ENCODE measurements at places on chromosomes 2 and 18.

GRCh38 chr2:120964819-120965218, 229.2 kb downstream of the GLI2 start:
- no peak for DNase-seq

- DNase-seq = no peak
Measured at GRCh38 chr2:50582164-50582563, 449.8 kb downstream of the NRXN1 start.

DNA sequence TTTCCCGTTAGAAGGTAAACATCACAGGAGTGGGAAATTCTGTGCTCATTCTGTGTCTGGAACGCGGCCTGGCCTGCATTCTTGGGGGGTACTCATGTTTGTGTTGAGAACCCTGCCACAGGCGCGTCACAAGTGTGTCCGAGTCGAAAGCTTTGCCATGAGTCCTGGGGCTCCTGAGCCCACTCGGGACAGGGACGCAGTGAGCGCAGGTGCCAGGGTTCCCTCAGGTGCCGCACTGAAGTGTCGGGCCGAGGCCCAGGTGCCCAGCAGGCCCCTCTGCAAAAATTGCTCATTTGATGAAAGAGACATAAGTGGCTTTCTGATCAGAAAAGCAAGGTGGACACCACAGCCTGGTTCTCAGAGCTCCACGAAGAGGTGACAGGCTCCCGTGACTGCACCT, 4.7 kb downstream of the D2HGDH start:
- no peak for DNase-seq

DNA sequence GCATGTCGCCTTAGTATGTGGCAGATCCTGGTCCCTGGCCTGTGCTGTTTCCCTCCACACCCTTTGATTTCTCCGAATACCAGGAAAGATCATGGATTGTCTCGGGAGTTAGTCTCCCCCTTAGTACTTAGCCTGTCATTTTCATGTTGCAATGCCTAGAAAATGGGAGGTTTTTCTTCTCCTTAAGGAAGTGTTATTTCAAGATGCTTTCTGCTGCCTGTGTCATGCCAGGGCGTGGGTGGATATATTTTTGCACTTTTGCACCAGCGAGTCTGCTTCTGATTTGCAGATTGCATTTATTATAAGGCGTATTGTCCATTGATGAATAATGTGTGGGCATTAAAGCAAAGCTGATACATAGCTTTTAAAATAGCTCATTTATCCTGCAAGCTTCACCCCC, 223.5 kb downstream of the NEDD4L start:
- no peak for DNase-seq

GRCh38 chr2:234978466-234979203, 26.8 kb downstream of the SH3BP4 start:
- DNase-seq = no peak

DNA sequence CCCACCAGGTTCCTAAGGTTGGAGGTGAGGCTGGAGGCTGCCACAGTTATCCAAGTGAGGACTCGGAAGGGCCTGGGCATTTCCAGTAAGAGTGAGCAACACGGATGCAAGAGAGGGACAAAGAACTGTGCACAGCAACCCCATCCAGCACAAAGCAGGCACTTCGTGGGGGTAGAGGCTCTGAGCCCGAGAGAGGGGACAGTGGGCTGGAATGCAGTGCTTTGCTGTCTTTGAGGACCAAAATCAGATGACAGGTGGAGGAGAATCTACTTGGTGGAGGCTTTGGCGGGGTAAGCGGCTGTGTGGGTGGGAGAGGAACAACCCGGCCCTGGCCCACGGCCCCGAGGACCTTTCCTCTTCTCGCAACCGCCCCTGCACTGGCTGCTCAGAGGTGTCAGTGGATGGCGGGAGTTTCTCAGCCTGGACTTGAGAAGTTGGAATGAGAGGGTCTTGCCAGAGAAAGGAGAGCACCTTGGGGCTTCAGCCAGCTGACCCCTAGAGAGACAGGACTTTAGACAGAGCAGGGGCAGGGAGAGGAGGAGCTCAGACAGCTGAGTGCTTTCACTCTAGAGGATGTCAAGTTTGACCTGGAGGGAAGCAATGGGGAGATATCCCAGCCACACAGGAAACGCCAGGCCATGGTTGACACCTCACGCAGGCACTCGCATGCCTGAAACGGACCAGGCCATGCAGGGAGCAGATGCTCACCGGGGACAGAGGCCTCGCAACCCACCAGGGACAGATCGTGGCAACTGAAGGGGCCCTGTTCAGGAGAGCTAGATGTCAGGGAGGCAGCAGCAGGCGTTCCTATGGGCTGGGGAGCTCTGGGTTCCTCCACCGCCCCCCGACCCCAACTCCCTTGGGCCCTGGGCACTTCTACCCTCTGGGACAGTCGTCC, 11.6 kb downstream of the RAMP1 start:
- DNase-seq = no peak

DNA sequence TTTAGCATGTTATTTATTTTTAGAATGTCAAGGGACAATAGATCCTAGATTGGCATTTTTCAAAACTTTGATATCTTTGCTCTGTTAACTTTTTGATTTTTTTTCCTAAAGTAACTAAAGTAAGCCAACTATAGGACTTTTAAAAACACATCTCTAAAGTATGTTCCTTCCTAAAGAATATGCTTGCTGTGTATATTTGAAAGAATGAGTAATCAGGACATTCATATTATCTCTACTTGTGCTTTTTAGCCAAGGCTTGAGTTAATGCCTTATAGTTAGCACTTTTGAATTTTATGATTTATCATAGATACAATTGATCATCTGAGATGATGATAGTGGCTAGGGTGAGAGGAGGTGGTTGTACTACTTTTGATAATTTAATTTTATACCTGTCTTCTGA, 93.6 kb downstream of the BABAM2 start:
- DNase-seq = no peak

- no peak for DNase-seq
Measured at GRCh38 chr2:85445316-85446295, 27.1 kb downstream of the SH2D6 start.

Measured in activated CD4-positive, alpha-beta T cell treated with anti-CD3 and anti-CD28 coated beads, Interleukin-2, amount 50 U/mL, for 16 hours (primary cell).